HS-5 (cell line): ENCODE measurements at places on chromosomes 5 and 9.

DNA sequence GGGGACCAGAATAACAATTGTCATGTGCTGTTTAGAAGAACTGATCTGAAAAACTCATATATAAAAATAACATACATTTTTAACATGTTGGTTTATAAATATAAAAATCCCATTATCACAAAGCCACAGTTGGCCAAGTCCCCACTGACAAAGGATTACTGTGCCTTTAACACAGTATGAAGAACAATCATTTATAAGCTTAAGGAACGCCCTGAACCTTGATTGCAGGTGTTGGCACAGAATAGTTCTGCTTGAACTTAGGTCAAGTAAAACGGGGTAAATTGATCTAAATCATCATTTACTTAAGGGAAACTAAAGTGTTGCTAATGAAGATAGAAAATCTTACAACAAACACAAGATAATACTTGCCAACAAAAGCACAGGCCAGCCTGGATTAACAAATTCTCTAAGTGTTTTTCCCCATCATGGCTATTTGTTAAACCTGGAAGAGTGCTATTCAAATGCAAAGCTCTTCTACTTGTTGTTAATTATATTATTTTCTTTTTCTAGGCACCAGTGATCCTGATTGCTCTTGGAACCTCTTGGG, 46.1 kb downstream of the ASTN2 start:
- DNase-seq = no peak

DNA sequence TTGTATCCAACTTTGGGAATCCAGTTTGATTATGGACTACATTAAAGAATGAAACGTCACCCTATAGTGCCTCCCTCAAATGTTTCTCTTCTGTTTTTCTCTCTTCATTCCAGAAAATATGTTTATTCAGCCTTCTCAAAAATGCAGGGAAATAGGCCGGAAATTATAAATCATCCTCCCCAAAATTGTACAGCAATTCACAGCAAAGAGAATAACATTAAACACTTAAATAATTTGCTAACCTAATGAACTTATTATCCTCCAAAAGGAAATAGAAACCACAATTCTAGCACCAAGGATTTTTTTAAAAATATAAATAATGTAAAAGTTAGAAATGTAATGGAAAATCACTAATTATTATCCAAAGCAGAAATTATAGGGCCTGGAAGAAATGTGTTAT, 115.9 kb upstream of the CCNG1 start:
- no peak for DNase-seq

GRCh38 chr5:103889500-103890209, 327.1 kb upstream of the NUDT12 start:
- no peak for DNase-seq

GRCh38 chr5:6722015-6722414, 8.8 kb downstream of the TENT4A start:
- DNase-seq = no peak

- DNase-seq = no peak
Observed at GRCh38 chr5:14768508-14769365, 102.8 kb downstream of the ANKH start.

- DNase-seq = no peak
Observed at GRCh38 chr9:8778356-8778755, 978.8 kb upstream of the DMAC1 start.

GRCh38 chr9:98219794-98220370, 27.4 kb upstream of the CORO2A start:
- no peak for DNase-seq

DNA sequence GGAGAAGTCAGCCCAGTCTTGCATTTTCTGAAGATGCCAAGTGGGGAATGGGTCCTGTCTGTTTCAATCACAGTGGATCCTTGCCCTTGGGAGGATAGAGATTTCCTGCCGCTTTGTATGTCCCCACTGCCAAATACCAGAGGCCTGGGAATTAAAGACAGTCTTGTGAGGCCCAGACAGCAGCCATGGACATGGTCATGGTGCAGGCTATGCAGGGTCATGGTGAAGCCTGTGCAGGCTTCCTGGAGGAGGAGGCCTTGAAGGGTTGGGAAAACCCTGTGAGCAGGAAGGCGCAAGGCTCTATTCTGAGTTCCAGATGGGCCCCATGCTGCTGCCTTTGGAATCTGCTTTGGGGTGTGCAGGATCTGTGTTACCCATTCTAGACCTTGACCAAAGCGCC, 57.3 kb upstream of the PITX1 start:
- DNase-seq = no peak

DNA sequence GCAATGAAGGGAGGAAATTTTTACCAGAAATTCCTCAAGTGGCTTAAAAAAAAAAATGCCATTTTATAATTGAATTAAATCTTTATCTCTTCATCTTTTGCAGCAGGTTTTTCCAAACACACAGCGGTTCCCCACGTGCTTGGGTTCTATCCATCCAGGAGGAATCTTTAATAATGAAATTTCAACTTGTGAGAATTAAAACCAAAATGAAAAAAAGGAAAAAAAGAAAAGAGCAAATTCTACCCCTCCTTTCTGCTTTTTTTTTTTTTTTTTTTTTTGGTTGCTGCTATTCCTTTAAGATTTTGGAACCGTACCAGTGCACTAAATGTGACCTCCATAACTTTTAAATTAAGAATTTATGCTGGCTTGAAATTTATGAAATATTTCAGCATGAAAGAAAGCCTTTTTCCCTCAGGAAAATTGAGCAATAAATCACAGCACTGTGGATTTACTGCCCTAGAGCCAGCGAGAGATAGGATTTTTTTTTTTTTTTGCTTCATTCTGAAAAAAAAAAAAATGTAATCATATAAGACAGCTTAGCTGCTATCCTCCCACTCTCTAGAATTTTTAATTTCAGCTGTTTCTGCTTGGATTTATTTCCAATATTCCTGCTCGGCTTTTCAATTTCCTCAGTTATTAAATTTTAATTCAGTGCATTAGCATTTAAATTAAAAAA, 88.5 kb downstream of the ZNF618 start:
- DNase-seq = no peak

- DNase-seq = no peak
Observed at GRCh38 chr9:120412425-120412951, 167.5 kb downstream of the CDK5RAP2 start.

- DNase-seq = no peak
Observed at GRCh38 chr9:80440724-80441123, 869.0 kb downstream of the TLE4 start.

DNA sequence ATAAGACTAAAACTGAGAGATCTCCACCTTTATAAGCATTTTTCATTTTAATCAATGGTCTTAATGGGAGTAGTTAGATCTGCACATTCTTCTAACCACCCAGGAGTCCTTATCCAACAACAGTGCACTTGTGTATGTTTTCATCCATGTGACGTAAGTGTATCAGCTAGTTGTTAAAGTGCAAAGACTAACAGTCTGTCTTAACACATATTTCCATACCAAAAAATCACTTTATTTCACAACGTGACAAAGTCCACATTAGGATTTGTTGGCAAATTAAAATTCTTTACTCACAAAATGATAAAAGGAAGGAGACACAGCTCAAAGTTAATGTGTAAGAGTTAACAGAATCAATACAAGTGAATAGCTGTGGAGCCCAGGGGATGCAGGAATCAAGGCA, 1.9 kb upstream of the SMC2 start:
- no peak for DNase-seq

DNA sequence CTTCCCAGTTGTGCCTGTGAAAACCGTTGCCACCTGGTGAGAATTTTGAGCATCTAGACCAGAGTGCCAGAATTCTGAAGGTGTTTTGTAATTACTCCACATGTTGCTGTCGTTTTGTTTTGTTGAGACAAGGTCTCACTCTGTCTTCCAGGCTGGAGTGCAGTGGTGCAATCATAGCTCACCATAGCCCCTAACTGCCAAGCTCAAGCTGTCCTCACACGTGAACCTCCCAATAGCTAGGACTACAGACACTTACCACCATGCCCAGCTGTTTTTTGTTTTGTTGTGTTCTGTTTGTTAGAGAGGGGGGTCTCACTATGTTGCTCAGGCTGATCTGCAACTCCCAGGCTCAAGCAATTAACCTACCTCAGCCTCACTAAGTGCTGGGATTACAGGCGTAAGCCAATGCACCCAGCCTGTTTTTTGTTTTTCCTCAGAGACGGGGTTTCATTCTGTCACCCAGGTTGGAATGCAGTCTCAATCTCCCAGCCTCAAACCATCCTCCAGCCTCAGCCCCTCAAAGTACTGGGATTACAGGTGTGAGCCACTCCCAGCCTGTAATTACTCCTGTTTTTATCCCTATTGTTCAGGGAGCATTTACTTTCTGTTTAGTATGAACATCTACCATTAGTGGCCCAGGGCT, 121.1 kb upstream of the DMRT1 start:
- no peak for DNase-seq

GRCh38 chr9:7081065-7081600, 323.4 kb downstream of the KDM4C start:
- no peak for DNase-seq

DNA sequence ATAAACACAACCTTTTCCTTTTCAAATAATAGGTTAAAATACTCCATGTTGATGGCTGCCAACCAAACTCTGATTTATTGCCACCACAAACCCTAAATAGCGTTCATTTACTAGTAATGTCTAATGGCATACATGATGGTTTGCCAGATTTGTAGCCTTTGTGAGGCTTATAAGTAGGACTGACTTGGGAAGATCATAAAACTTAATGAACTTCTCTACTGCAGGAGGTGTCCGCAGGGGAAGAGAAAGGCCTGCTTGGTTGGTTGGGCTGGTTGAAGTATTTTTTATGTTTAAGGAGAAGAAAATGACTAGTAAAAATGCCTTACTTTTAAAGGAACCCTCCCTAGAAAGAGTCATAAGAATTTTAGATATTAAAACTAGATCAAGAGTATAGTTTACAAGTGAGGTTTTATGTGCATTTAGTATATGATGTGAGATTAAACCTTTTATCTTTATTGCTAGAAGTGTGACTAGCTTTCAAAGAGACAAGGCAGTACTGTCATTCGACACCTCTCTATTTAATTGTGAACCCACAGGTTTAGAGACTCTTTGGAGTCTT, 5.0 kb downstream of the PBX3 start:
- no peak for DNase-seq

GRCh38 chr9:6024035-6024554, 8.7 kb upstream of the RANBP6 start:
- no peak for DNase-seq

DNA sequence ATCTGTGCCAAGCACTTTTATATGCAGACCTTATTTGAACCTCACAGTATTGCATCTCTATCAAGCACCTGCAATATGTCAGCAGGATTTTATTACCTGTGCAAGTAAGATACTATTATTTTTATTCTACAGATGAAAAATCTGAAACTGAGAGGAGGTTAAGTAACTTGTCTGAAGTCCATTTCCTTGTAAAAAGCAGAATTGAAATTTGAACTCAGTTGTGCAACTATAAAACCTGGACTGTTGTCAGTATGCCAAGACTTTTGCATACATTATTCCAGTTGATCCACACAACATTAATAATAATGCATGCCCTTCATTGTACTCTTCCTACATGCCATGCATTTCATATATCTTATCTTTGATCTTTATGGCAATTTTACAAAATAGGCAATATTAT, 82.2 kb upstream of the BRINP1 start:
- no peak for DNase-seq

- no peak for DNase-seq
Observed at GRCh38 chr9:114280636-114281472, 42.0 kb upstream of the ORM1 start.

DNA sequence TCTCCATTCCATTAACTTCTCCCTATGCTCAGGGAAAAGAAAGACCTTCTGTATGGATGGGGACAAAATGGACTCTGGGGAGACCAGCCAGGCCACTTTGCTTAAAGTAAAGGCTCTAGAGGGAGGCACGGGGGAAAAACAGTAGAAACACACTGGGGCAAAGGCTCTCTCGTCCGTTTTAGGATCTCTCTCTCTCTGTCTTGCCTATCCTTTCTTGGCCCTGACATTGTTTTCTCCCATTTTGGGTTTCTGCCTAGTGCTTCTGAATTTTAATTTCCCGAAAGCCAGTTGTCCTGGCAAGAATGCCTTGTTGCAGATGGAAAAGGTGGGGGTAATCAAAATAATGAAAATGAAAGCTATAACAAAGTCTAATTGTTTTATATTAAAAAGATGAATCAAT, 28.2 kb downstream of the NMUR2 start:
- no peak for DNase-seq

GRCh38 chr5:107402434-107403227, 268.1 kb downstream of the EFNA5 start:
- DNase-seq = no peak

DNA sequence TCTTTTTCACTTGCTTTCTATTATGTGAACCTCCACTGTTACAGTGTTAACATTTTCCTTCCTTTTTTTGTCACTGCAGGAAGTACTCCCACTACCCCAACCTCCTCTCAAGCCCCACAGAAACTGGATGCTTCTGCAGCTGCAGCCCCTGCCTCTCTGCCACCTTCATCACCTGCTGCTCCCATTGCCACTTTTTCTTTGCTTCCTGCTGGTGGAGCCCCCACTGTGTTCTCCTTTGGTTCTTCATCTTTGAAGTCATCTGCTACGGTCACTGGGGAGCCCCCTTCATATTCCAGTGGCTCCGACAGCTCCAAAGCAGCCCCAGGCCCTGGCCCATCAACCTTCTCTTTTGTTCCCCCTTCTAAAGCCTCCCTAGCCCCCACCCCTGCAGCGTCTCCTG, 18.8 kb downstream of the NUP214 start:
- no peak for DNase-seq

GRCh38 chr9:35517552-35518224, 27.8 kb downstream of the RUSC2 start:
- no peak for DNase-seq

GRCh38 chr9:36194326-36195000, 3.7 kb downstream of the CLTA start:
- no peak for DNase-seq

- DNase-seq = no peak
Observed at GRCh38 chr5:68849906-68850305, 243.9 kb upstream of the SLC30A5 start.

DNA sequence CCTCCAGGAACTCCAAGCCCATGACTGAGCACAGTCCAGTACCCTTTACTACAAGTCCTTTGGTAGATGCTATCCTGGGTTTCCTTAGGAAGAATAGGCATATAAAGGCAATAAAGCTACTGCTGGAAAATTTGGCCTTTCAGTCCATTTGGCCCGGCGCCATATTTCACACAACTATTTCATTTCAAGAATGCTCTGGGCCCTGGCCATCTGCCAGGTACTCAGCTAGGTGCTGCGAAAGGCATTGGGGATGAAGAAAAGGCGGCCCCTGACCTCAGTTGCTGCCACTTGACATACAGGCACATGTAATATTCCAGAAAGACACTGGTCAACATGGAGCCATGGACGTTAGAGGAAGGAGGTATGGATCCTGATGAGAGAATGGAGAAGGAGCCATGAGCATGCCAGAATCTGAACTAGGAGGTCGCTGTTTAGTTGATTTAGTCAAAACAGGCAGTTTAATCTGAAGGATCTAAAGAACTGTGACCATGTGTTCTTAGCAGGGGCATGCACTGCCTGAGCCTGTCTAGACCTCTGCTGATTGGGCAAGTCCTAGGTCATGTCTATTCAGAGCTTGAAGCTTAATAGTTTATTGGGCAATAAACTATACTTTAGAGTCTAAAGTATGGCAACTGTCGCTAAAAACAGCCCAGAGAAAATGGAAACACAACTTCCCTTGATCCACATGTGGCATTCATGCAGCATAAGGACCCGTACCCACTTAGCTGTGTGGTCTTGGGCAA, 149.3 kb downstream of the MELK start:
- DNase-seq = no peak

GRCh38 chr5:102782217-102782872, 27.2 kb downstream of the PAM start:
- DNase-seq = no peak

GRCh38 chr9:1708219-1708618, 306.9 kb upstream of the SMARCA2 start:
- no peak for DNase-seq
